Effector memory CD4-positive, alpha-beta T cell (primary cell): ENCODE measurements at places on chromosomes 4 and X.

DNA sequence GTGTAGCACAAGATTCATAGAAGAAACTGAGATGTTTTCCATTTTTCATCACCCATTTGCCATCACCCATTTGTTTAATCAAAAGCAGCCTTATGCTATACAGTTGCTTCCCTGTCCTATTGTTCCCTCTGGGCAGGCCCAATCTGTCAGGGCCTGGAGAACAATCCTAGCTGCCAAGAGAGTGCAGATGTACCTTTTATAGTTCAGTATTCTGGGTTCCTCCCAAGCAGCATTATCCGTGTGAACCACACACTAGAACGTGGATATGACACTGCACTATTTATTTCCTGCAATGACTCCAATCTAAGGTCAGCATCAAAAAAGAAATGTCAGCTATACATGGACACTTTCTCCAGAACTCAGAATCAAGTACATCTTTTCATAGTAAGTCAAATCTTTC is 269.0 kb downstream of the ADGRA3 start:
- DNase-seq: no peak

DNA sequence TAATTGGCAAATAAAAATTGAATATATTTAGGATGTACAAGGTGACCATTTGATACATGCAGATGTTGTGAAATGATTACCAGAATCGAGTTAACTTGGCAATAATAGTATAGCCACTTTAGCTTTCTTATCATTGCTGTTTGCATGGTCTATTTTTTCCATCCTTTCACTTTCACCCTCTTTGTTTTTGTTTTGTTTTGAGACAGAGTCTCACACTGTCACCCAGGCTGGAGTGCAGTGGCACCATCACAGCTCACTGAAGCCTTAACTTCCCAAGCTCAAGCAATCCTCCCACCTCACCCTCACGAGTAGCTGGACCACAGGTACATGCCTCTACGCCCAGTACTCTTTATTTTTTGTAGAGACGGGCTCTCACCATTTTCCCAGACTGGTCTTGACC is 218.6 kb upstream of the ADGRL3 start:
- no peak for DNase-seq

DNA sequence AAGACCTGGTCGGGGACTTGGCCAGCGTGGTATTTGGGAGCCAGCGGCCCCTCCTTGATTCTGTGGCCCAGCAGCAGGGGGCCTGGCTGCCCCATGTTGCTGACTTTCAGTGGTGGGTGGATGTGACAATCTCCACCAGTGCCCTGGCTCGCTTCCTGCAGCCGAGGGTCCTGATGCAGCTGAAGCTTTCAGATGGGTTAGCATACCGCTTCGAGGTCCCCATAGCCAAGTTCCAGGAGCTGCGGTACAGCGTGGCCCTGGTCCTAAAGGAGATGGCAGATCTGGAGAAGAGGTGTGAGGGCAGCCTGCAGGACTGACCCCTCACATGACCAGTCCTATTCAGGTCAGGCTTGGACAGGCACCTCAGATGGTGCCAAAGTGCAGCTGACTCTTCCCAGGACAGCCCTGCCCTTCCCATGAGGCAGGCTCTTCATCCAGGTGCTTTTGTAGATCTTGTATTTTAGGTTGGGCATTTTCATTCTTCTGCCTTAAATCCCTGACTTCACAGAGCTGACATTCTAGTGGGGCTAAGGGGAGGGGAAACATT is 15.1 kb downstream of the LNX1 start:
- DNase-seq: no peak

DNA sequence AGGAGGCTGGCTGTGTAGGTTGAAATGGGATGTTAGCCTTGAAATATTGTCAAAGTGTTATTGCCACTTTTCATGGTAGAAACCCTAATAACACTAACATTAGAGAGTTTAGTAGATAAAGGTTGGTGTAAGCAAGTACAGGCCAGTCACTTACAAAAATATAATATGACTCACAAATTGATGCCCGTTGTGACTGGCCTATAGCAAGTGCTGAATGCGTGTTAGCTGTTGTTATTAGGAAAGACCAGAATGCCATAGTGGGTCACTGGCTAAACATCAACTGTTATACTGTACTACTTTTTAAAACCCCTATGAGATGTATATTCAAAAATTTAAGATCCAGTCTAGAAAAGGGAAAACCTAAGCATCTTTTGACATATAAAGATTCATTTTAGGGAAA is 20.4 kb upstream of the GDPD2 start:
- DNase-seq: no peak

DNA sequence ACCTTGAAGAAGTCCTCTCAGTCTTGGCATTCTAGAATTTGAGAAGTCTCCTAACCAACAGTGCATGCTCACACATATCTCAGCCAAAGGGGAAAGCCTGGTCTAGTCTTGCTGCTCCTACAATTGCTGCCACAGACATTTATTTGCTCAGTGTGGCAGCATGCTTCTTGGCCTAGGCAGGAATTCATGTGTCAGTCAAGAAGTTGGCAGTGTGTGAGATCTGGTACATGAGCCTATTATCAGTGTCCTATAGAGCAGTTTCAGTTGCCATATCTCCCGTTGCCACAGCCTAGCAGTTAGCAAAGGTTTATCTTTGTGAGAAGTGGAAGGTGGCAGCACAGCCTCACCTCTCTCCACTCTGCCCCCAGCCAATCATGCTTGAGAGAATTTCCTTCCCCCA is 176.9 kb upstream of the ARHGEF9 start:
- DNase-seq: no peak

DNA sequence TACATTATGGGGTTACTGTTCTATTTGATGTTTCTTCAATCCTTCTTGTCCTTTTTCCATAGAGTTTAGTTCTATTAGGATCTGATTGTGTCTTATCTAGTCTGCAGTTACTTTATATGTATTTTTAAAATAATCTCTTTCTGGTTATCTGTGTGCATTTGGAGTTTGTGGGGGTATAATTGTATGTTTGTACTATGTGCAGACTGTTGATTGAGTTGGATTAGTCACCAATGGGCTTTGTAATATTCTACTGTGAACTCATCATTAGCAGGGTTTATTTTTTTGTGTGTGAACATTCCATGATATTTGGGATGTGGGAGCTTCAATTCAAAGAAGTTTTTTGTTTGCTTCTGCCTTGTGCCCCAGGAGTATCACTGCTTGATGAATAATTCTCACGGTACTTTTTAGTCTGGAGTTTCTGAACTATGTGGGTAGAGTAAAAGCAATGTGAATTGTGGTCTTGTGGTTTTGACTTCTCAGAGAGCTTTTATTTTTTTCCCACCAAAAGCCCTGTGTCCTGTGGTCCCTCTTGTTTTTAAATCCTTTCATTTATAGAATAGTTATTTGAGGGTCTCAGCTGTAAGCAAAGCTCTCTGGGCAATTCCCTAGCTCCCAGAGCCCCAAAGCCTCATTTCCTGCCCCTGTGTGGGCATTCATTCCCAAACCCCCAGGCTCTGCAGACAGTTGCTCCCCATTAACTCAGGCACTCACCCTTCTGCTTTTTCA is 127.8 kb downstream of the PHKA2 start:
- no peak for DNase-seq

- no peak for DNase-seq
Observed at GRCh38 chr4:169314906-169315305, 44.1 kb upstream of the SH3RF1 start.
